ENCODE measurements at places on chromosomes 3 and 15.

GRCh38 chr3:55880357-55880756 lies 393.3 kb upstream of the WNT5A start:
- DNase-seq, result no peak

- no peak for DNase-seq
These were observed 66.1 kb upstream of the SPATA12 start for GRCh38 chr3:56994391-56994790.

DNA sequence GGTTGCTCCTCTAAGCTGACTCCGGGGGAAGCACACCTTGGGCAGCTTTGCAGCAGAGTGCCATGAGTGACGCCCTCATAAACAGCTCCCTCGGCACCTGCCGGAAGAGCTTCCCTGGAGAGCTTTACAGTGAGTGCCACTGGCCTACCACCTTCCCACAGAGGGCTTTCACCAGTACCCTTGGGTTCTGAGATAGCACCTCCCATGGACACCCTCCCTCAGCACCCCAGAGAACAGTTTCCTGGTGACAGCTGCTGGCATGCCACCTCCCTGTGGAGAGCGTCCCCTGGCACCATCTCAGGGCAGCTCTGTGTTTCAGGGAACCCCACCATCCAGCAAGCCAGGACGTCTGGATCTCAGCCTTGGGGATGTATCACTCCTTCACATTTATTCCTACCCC lies 49.1 kb downstream of the RUBCN start:
- no peak for DNase-seq

DNA sequence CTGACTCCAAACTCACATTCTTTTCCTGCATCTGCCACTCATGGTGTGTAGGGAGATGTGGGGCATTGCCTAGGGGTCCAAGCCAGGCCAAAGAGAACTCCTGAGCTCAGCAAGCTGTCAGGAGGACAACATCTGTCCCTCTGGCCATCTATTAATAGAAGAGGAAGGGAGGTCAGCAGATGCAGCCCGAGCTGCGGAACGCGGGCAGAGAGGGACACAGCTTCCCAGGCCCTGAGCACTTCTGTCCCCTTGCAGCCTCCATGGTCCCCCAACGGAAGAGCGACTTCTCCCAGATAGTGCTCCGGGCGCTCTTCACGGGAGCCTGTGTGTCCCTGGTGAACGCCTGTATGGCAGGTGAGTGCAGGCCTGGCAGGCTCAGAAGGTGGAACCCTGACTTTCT lies 37.3 kb upstream of the PDE8A start:
- DNase-seq, result no peak

- no peak for DNase-seq
These were observed 47.3 kb downstream of the NSMCE3 start for GRCh38 chr15:29222129-29222853.

- DNase-seq, result no peak
These were observed 617.6 kb downstream of the FHIT start for GRCh38 chr3:60633644-60634043.

- no peak for DNase-seq
These were observed 59.1 kb upstream of the CSTA start for GRCh38 chr3:122265957-122266356.

- peak; percentile 32 for DNase-seq
These were observed 649 bp downstream of the C15orf40 start for GRCh38 chr15:83010709-83011270.

DNA sequence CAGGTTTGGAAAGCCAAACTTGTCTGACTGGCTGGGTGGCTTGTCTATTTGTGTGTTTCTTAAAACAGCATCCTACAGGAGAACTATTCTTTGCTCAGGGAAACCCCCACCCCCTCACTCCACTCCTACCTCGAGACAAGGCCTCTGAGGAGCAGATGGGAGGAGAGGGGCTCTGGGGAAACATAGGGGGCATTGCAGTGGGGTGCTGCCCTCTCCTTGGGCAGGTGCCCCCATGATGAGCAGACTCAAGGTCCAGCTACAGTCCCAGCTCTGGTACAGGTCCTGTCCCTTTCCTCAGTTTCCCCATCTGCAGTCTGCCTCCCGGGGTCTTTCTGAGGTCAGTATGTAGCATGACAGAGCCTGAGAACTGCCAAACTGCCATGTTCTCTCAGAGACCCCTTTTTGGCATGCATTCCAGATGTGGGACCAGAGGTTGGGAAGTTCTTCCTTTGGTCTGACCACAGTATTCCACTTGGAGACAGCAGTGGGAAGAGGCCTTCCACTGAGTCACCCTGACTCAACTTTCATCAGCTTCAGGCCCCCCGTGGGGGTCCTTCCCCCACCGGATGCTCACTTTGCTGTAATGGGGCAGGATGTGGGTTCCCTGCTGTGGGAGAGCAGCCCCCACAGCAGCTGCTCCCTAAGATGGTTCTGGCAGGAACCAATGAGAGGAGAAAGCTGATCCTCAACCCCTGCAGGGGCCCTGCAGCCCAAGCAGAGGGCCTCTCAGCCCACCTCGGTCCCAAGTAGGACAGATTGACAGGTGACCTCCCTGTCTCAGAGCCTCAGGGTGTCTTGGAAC lies 32.3 kb upstream of the CYP11A1 start:
- no peak for DNase-seq

DNA sequence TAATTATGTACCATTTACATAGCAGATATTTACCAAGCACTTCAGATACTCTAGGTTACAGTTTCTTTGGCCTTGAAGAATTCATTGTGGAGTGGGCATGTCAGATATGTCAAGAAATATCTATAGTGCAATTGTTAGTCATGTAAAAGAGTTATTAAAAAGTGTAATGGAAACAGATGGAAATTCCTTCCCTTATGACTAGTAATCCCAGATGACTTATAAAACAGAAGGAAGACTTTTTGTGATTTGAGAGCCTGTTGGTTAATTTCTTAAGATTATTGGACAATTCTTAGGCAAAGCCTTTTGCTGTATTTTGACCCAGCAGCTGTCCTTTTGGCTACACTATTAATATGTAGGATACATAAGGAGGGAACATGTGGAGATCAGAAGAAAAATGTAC lies 708.9 kb upstream of the NECTIN3 start:
- DNase-seq, result no peak

- DNase-seq, result no peak
These were observed 38.0 kb upstream of the CBLB start for GRCh38 chr3:105906836-105907235.

GRCh38 chr3:32428092-32429068 lies 36.7 kb downstream of the CMTM7 start:
- DNase-seq, result no peak

DNA sequence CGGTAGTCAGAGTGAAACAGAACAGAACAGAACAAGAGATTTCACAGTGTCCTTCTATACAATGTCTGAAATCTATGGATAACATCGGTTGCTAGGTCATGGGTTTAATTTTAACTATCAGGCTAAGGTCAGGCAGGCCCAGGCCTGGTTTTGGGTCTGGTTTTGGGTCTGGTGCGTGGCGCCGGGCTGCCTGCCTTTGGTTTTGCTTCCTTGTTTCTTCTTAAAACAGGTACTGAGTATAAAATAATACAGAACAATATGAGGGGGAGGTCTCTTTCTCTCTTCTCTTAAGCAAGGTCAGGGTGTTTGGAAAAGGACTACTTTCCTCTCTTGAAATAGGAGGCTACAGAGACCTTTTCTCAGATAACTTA lies 1.4 kb downstream of the AEN start:
- DNase-seq, result no peak

DNA sequence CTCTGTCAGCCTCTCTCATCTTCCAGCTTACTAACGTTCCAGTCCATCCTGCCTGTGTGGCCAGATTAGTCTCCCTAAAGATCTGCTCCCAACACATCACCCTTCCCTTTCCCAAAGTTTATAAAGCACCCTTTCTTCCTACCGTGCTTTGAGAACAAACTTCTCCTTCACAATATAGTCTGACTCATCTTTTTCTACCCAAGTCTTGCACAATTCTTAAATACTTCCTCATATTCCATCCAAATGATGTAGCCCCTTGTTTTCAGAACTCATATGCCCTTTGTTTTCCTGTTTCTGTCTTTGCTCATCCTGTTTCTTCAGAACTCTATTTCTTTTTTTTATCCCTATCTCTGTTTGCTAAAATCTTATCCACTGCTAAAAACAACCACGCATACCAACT lies 326.8 kb downstream of the MFSD1 start:
- no peak for DNase-seq

DNA sequence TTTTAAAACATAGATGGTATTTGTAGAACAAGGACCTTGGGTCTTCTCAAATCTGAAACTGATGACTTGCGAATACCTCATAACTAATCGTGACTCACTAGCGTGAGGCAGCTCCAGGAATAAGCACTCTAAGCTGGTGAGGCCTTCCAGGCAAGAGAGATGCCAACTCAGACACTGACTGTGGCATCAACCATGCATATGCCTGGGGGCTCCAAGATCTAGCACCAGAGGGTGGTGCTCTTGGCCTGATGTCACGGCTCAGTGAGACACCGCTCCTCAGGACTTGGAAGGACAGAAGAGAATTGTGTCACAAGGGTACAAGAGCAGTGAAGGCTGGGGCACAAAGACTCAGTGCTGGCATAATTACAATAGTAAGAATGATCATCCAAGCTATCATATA lies 125.0 kb upstream of the TRIM42 start:
- DNase-seq, result no peak

- DNase-seq, result no peak
These were observed 82.8 kb upstream of the CPNE4 start for GRCh38 chr3:132117642-132118041.

DNA sequence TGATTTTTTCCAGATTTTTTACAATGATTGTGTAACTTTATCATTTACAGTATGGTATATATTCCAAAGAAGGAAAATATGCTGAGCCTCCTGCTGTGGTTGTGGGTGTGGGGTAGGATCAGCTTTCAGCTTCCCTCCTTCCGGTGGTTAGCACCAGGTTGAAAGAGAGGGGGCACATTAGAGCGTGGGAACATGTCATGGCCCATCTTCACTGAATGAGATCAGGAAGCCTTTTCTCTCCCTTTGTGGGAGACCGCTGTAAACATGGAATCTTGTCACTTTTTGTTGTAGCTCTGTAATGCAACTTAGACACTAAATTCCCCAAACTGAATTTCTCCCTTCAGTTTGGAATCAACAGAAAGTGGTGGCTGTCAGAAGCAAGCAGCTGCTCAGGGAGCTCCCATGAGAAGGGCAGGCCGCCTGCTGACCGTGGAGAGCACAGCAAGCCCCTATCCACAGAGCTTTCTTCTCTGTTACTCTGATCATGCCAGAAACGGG lies 86.7 kb upstream of the LIMD1 start:
- no peak for DNase-seq

DNA sequence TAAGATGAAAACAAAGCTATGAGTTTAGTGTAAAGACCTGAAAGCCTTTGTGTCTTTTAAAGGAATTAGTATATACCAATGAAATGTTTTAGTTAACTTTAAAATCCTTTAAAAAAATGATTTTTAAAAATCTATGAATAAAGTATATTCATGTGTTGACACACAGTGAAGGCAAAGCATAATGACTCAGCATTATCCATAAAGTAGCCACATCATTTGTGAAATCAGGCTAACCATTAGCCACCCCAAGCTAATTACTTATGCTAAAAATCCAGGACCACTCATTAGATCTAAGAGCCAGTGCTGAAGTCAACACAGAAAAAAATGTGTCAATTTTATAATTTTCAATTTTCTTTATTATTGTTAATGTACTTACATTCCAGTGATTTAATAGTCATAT lies 310.2 kb downstream of the TBC1D5 start:
- no peak for DNase-seq

GRCh38 chr3:193873426-193874201 lies 262.3 kb upstream of the HES1 start:
- no peak for DNase-seq

GRCh38 chr3:15052335-15053242 lies 12.5 kb downstream of the MRPS25 start:
- DNase-seq, result no peak

DNA sequence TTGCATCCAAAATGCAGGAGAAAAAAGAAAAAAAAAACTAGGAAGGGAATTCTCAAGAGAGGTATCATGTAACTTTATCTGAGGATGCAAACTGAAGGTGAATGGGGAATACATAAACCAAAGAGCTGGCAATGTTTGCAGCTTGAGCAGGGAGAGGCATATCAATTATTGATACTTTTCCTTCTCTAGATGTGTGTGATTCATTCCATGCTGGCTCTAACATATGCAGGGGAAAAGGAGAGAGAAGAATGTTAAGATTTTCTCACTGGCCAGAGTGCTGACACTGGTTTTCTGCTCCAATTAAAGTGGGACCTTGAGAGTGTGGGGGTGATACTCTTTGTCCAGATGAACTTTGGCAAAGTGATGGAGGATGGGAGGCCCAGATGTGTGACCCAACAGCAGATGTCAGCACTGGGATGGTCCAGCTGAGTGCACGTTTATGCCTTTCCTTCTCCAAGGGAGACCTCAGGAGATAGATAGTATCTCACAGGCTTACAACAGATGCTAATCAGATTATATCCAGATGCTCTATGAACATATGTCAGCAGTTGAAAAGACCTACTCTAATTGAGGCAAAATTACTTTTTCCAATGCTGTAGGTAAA lies 50.0 kb upstream of the PSMD6 start:
- DNase-seq, result no peak

GRCh38 chr3:36804295-36805055 lies 40.1 kb upstream of the DCLK3 start:
- no peak for DNase-seq

DNA sequence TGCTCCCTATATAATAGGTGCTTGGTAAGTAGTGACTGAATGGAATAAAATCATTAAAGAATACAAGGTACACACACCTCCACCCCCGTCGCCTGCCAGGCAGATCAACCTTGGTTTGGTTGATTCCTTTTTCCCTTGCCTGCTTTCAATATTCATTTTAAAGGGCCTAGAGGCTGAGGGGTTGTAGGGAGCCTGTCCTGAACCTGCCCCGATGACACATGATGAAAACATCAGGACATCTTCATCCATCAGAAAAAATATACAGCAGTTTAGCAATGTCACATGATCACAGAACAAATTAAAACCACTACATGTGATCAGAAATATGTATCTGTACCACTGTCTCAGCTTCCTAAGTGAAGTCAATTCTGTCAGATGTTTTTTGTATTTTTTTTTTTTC lies 588.9 kb downstream of the FOXP1 start:
- DNase-seq, result no peak

DNA sequence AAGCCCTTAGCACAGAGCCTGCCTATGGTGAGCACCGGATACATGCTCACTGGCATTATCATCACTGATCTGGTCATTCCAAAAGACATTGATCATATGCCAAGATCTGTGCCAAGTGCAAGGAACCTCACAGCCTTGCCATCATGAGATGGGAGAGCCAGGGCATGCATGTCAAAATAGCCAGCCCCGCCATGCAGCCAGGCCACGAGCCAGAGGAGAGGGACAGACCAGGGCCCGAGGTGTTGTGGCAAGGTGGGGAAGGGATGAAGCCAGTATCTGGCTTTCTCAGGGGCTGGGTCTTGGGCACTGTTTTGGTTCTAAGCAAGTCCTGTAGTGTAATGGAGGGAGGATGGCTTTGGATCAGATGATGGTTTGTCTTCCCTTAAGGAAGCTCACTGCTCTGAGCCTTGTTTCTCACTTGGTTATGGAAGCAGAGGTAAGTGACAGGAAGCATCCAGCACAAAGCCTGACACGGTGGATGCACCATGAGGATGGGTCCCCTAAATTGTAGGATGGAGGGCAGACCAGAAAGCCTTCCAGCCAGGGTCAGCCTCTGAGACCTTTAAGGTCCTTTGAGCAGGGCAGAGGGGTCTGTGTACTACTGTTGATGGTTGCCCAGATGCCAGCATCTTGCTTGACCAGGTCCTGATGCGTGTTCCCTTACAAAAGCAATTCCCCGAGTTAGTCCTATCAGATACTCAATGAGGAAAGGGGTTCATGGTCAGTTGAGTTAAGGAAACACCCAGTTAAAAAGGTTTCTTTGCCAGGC lies 247.7 kb upstream of the TLE3 start:
- DNase-seq, result no peak
